ENCODE measurements at places on chromosomes 7 and 10.

DNA sequence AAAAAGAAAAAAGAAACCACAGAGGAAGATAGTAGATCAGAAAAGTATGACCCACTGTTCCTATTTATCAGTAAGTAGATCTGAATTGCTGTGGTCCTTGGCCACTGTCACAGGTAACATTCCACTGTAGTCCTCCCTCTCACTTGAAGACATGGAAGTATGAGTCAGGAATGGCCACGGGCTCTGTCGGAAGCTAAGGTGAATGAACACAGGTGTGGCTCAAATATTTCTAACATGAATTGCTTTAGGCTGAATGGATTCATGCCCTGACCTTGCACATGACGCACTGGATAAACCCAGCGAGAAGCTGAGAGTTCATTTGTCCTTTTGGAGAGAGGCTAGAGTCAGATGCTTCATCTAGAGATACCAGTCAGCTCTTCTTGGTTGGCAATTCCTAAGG lies 224.5 kb upstream of the SP8 start:
- no peak for DNase-seq

- DNase-seq = no peak
Observed at GRCh38 chr7:14851610-14852009, 50.9 kb downstream of the DGKB start.

- DNase-seq = no peak
Observed at GRCh38 chr7:113143486-113144257, 25.3 kb upstream of the SMIM30 start.

- no peak for DNase-seq
Observed at GRCh38 chr10:86649471-86650150, 4.7 kb upstream of the OPN4 start.

DNA sequence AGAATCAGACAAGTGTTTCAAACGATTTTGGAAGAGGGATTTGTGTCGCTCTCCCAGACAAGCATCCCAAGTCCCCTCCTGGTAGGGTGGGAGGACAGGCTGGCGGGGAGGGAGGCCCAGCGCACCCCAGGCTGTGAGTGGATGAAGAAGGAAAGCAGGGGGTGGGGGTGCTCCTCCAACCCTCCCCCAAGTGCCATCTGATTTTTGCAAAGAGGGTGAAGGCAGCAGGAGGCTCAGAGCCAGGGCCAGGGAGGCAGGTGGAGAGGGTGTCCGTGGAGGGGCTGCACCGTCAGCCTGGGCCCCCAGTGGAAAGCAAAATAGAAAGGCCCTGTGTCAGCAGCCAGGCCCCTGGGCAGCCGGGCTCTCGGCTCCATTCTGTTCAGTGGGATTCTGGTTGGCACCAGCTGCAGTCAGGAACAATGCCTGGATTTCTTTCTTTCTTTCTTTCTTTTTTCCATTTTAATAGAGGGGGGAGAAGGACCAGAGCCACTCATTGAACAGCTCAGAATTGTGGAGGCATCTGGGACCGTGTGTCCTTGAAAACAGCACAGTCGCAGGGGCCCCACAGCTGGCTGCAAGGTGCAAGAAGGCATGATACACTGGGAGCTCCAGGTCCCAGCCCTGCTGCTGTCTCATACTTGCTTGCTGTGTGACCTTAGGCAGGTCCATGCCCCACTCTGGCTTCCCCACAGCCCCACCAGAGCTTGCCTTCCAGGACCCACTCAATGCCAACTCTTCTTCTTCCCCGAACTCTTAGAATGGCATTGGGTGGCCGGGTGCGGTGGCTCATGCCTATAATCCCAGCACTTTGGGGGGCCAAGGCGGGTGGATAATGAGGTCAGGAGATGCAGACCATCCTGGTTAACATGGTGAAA lies 7.1 kb upstream of the ZMIZ1 start:
- DNase-seq = no peak

DNA sequence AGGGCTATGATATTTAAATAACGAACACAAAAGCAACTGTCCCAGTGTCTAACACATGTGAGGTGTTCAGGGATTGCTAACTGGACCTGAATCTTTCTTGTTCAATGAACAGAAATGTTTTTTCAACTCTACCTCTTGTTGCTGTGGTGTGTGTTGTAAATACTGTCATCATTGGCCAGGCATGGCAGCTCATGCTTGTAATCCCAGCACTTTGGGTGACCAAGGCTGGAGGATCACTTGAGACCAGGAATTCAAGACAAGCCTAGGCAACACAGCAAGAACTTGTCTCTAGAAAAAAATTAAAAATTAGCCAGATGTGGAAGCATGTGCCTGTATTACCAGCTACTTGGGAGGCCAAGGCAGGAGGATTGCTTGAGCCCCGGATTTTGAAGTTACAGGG lies 1250.9 kb downstream of the TYW1 start:
- DNase-seq = no peak

Measured in activated CD8-positive, alpha-beta T cell treated with anti-CD3 and anti-CD28 coated beads for 36 hours (primary cell).